GOT3 (cell line): ENCODE measurements at places on chromosomes 11 and 22.

DNA sequence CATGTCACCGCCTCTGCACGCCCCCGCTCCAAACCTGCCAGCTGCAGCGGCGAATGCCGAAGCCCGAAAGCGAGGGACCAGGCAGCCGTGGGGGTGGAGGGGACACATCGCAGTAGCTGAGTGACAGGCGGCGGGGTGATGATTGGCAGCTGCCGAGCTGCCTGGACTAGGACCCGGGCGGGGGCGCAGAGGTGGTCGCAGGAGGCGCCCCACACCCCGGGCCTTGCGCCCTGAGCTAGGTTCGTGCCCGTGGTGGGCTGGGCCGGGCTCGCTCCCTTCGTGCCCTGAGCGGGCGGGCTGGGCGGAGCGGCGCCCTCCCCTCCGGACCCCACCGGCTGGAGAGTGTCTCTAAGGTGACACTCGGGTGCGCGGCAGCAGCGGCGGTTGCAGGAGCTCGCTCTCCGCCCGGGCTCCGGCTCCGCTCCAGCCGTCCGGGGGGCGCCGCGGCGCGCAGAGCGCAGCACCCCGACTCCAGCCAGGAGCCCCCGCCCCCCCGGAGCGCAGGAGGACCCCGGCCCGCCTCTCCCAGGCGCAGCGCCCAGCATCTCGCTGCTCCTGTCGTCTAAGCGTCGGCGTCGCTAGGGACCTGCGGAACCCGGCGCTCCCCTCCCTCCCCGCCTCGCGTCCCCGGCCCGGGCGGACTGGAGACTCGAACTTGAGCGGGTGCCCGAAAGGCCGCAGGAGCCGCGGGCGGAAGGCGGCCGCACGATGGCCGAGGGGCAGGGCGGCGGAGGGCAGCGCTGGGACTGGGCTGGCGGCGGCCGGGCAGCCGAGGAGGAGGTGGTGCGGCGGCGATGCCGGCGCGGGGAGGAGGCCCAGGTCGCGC lies 14.5 kb upstream of the DGKZ start:
- DNase-seq: no peak

- DNase-seq: no peak
Measured at GRCh38 chr11:117579161-117579560, 217.9 kb downstream of the DSCAML1 start.

DNA sequence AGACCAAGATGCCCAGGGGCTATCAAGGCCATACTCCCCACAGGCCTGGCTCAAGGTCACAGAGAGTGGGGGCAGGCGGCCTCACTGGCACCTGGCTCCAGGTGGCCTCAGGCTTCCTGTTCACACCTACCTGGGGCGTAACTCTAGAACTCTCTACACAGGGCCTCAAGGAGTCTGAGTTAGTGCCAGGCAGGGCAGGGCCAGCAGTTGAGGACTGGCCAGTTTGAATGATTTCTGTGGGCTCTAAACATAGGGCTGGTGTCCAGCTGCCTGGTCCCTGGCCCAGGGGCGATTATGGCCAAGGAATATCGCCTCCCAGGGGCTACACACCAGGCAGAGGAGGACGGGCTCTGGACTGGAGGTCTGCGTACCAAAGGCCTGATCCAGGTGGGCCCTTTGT lies 79.2 kb downstream of the WNT7B start:
- no peak for DNase-seq

GRCh38 chr22:41469218-41469851 lies 418 bp downstream of the ACO2 start:
- DNase-seq: no peak

GRCh38 chr11:14248580-14248981 lies 110.4 kb downstream of the RRAS2 start:
- DNase-seq: no peak

GRCh38 chr22:43851058-43851978 lies 11.0 kb downstream of the SULT4A1 start:
- DNase-seq: no peak

DNA sequence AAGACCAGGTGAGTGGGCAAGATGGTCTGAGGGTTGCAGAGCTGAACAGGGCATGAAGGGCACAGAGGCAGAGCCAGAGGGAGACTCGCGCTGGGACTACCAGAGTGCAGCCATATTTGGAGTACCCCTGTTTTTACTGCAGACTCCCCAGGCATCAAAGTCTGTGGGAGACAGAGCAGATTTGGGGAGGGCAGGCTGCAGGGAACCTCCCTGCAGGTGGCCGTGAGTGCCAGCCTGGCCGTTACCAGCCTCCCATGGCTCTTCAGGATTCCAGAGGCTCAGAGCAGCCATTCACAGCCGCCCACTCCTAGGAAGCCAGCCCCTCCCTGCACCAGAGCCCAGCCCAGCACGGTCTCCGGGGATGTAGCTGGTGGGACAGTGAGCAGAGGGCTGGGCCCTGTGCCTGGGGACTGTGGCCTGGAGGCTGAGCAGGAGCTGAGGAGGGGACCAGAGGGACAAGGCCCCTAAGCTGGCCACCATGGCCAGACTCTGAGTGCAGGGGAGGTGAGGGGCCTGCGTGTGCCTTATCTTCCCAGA lies at the start of gene SEPTIN3:
SEPTIN3 (plus strand) TSS at position 334 of the 537 bp plus-strand sequence. CDS start 2,050 bp downstream, outside the sequence.
- no peak for DNase-seq
